ENCODE measurements at places on chromosomes 2 and 18.
A peak's percentile ranks its signal among the peaks of the same experiment; 100 is the strongest.

- DNase-seq = peak; percentile 96
Measured at GRCh38 chr2:203327901-203328759, at the start of gene ABI2. Gene ABI2, plus strand, starts transcription at chr2:203328394. Its CDS starts 121 bp downstream, at chr2:203328515.

DNA sequence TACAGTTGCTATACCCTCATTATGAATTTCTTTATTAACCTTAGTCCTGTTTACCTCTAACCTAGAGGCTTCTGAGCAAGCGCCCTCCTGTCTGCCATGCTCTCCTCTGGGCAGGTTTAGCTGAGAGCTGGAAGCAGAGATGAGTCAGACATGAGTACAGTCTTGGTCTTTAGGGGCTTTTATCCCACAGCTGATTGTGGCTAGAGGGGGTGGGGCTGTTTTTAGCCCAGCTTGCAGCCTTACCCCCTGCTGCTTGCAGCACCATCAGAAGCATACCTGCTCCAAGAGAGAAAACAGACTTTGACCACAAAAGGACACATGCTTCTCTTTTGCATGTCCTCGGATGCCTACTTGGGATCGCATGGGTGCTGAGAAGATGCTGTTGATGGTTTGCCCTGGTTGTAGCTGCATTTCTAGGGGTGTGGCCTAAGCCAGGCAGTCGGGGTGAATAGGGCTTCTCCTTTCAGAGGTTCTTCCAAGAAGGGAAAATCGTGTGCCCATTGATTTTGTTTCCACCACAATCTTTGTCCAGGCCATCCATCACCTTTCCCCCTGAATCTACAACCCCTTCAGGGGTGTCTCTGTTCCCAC is 115.0 kb upstream of the LGALSL start:
- DNase-seq = no peak

- peak; percentile 69 for DNase-seq
Measured at GRCh38 chr2:197378494-197379307, 56.1 kb downstream of the SF3B1 start.

DNA sequence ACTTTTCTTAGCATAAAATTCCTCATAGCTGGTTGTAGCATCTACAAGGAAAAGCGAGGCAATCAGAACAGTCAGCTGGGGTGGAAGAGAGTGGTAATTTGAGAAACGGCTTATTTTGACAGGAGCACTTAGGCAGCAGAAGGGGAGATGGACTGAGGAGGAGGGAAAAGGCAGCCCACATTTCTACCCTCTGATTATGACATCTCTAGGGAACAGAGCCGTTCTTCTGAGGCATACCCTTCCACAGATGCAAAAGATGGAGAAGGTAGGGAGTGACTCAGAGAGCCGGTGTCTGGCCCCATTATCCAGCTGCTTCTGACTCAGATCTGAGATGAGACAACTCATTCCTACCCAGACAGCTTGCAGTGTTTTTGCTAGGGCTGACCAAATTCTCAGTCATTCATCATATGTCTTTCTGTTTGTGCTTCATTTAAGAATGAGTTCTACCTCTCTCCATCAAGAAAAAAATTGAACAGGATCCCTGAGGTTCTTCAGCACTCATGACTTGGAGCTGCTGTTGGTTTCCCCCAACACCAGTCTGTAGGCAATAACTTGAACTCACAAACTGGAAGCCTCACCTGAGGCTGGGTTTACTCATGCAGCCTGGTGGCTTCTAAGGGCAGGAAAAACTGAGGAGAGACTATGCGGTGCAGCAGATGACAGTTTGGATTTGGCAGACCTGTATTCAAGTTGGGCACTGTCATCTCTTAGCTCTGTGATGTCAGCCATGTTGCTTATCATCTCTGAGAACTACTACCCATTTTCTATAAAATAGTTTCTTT is 15.9 kb upstream of the SEC11C start:
- no peak for DNase-seq

DNA sequence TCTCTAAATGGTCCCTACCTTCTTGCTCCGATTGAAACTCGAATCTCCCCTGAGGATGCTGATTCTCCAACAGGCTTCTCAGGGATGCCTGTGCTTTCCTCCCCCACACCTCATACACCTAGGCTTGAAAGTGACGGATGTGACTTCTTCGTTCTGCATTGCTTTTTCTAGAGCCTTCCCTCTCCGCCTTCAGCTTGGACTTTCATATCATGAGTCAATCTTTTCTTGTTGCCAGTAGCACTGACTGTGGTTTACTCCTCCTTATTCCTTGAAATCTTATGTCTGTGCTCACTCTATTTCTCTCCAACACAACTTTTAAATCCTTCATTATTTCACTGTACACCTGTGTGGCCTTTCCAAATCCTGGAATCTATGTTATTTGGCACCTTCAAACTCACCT is 451.4 kb downstream of the TMX3 start:
- DNase-seq = no peak

GRCh38 chr2:129820908-129821307 is 158.6 kb upstream of the RAB6C start:
- DNase-seq = no peak

- no peak for DNase-seq
Measured at GRCh38 chr2:7956126-7956689, 725.6 kb upstream of the ID2 start.

DNA sequence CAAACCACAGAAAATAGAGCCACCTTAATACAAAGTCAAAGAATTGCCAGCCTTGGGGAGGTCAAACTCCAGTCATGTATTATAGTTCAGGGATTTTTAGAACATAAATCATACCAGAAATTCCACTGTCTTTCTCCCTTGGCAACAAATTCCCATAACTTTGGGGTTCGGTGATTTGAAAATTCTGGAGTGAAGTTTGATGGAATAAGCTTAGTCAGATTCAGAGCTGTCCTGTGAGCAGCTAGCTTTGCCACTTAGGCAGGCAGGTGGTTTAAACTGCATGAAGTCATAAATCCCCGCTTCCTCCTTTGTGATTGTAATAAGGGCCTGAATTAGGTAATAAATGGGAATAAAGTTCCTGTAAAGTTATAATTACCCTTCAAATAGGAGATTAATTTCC is 457.0 kb upstream of the HNMT start:
- DNase-seq = no peak

- no peak for DNase-seq
Measured at GRCh38 chr2:9714630-9715214, 83.9 kb upstream of the YWHAQ start.

DNA sequence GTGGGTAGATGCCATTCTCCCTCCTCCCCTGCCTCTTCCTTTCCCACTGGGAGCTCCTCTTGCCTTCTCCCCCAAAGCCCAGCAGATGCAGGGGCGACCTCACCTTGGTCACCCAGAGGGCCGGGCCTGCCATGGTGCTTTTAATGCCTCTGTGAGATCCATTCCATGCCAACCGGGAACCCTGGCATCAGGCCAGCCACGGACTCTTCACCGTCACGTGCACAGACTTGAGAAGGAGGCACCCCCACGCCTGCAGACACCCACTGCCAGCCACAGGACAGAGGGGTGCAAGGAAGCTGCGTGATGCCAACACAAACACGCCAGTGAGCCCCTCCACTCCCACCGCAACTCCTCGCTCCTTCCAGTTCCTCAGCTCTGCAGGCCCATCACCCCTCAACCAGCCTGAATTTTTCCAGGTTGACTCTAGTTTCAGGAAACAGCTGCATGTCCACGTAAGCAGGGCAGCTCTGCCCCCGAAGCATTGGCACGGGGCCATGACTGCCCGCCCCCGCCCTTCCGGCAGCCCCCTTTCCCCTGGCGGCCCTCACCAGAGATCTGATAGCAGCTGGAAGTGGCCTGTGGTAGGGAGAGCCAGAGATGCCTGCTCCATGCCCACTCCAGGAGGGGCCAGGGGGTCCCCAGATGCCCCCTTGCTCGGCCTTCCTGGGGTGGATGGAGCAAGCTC is 50.8 kb downstream of the DNMT3A start:
- peak; percentile 82 for DNase-seq

- DNase-seq = no peak
Measured at GRCh38 chr2:237096911-237097310, 11.2 kb downstream of the COPS8 start.

GRCh38 chr2:190068764-190069163 is 6.2 kb upstream of the MSTN start:
- no peak for DNase-seq

All from muscle of leg (tissue), 16 donors.